LHCN-M2 (cell line): ENCODE measurements at places on chromosomes 4 and X.

DNA sequence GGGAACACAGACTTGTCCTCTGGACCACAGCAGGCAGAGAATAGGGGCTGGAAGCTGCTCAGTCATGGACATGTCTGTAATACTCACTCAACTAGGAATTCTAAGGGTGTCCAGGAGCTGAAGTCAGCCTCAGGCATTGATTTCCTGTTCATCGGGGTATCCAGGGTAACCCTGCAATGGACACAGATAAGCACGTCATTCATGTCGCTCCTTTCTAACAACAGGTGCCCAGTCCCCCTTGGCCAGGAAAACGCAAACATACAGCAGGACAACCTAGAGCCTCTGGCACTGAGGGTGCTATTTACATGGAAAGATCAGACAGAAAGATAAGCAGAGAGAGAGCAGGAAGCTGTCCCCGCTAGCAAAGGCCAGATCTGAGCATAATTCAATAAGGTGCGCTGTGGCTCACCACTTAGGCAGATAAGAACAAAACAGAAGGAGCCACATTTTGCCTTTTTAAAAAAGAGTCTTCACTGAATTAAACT, 21.3 kb downstream of the QDPR start:
- DNase-seq: no peak

DNA sequence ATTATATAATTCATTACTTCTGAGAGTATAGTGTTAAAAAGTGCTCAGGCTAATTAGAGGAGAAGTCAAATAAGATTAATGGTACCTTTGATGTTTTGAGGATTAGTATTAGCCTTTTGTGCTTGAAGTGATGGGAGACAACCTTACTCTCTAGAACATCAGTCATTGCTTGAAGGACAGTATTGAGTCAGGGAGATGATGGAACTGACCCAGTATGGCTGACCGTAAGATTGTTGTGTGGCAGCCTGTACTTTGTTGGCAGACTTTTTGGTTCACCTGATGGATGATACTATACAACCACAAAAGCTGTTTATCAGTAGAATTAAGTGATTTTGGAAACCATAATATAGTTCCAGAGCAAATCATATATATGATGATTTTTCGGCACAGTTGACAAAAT, 9.9 kb downstream of the OGT start:
- DNase-seq: no peak

GRCh38 chr4:8920289-8920965, 48.8 kb upstream of the HMX1 start:
- no peak for DNase-seq

DNA sequence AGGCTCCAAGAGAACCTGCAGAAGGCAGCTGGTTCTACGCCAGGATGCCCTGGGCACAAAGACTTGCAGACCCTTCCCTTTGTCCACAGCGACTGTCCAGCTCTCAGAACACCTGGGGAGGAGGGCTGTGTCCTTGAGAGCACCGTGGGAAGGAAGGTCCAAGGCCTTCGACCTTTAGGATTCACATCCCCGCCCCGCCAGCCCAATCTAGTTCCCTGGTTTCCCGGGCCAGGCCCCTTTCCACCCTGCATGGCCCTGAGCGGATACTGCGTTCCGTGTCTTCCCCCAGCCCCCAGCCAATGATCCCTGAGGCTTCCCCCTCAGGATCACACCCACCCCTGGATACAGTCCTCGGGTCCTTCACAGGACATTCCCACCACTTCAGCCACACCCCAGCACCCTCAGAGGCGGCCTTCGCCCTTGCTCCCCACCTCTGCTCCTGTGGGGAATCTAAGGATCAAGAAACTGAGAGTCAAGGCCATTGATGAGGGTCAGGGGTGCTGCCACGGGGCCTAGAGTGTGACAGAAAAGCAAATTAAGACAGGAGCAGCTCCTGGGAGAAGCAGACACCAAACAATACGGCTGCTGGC, 9.1 kb downstream of the ABCD1 start:
- DNase-seq: no peak

- DNase-seq: no peak
These were observed 127.1 kb downstream of the INPP4B start for GRCh38 chr4:142718981-142719380.

- DNase-seq: no peak
These were observed 53.3 kb downstream of the WFS1 start for GRCh38 chr4:6322761-6323566.

GRCh38 chr4:105236202-105236915, 89.7 kb downstream of the TET2 start:
- no peak for DNase-seq

DNA sequence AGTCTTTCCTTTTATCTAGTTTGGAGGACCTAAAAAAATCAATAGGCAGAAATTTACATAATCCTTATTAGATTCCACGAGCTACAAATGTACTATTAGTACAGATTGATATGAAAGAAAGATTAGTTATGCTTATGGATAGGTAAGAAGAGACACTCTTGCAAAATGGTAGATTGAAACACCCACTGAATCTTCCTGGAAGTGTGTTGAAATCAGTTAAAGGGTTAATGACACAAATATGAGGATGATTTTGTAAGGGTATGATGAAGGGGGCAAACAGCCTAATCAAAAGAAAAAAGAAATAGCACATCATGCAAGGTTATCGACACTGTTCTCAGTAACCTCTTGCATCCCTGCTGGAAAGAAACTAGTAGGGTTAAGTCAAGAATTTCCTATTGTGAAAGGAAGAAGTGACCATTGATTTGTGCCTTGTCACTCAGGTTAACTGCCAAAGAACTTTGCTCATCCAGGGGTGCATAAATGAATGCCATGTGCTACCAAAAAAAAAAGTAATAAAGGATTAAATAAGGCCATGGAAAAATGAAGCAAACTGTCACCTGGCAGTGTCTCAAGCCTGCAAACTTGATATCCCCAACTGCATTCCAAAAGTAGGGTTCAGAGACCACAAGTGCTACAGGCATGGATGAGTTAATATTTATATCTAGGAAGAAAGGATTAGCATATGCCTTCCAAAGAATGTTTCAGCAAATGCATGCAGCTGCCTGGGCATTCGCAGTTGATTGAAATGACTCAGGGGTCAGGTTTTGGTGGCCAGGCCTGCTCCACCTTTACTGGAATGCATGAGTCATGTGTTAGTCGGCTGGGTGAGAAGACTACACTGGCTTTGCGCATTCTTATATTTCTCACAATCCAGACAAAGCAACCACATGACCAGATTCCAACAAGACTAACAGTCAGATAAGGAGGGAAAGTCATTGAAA, 78.3 kb upstream of the ATXN3L start:
- DNase-seq: peak; percentile 99

DNA sequence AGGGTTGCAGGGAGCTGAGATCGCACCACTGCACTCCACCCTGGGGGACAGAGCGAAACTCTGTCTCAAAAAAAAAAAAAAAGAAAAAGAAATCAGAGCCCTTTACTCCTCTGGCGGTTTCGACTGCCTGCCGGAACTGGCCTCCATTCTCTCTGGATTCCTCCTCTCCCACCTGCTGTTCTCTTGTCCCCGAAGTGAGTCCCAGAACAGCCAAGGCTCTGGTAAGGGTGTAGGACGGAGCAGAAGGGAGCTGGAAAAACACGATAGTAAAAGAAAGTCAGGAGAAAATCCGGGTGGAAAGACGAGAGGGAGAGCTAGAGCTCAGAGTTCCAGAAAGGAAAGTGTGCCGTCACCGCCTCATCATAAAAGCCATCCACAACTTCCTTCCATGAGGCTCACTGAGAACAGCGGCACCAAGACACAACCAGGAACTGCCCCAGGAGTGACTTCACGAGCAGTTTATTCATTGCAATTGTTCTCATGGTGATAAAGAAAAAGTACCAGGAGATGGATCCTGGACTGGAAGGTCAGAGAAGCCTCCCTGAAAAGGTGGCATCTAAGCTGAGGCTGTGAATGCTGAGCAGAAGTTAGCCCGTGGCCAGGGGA, 12.3 kb downstream of the TLR3 start:
- no peak for DNase-seq

- DNase-seq: peak; percentile 89
These were observed 242.9 kb upstream of the PITX2 start for GRCh38 chr4:110865611-110866259.

- no peak for DNase-seq
These were observed 200.7 kb downstream of the CRLF2 start for GRCh38 chrX:1011691-1012283.

DNA sequence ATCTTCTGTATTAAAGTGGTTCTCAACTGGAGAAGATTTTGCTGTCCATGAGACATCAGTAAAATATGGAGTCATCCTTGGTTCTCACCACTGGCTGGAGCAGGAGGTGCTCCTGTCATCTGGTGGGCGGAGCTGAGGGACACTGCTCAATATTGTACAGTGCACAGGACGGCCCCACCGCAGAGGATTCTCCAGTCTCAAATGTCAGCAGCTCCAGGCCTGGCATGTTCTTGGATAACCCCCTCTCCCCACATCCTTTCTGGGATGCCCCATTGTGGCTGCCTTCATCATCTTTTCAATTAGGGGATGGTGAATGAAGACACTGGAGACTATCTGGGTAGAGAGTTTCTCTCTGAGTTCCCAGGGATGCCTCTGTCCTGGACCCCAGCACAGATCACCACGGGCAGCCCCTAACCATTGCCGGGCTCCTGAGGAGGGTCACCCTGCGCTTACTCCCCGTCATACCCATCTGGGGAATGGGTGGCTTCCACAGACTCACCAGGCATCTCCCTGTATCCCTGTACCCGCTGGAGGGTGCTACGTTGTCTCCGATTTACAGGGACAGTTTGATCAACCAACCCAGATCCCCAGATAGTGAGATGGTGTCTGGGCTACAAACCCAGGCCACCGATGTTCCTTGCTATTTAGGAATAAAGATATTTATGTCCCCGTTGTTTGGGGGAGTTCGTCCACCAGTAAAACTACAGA, 21.9 kb upstream of the P2RY8 start:
- no peak for DNase-seq

DNA sequence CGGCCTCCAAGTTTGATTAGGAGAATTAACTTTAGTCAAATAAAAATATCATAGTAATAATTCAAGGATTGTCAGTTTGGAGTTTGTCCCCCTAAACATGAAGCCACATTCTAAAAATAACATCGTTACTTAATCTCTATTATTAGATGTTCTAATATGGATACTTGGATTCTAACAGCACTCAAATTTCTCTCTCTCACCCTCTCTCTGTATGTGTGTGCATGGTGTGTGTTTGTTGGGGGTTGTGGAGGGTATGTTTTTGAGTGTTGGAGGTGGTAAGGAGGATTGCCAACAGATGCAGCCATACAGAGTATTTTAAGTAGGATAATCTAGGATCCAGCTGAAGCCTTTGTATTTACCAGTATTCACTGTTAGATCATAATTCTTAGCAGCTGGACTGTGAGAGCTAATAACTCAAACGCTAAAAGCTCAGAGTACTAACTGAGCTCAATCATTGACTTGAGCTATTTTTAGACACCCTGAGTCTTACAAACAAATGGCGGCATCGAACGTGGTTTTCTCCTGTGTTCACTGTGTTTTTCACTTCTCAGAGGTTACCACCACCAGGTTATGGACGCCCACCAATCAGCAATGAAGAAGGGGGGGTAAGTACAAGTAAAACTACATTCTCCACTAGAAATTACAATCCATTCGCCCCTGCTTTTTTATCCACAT, 8.8 kb downstream of the ENAM start:
- peak; percentile 17 for DNase-seq

- no peak for DNase-seq
These were observed 174.2 kb upstream of the NOCT start for GRCh38 chr4:138841343-138841742.
